Umbilical cord (tissue), 2 donors: ENCODE measurements at places on chromosomes 1 and 21. TPM values are rescaled to one million over a fixed set of nuclear protein-coding genes. Genes with fewer than 3 reads are reported as not detected.

SLC1A7 gene
- 2.4 TPM for total RNA-seq

FMOD gene
- total RNA-seq: 227 TPM

CFAP45 gene
- 13.2 TPM for total RNA-seq

CYYR1 gene
- 16.9 TPM for total RNA-seq

NR1I3 gene
- total RNA-seq: 0.48 TPM

CD1B gene
- 1.2 TPM for total RNA-seq

SLAMF8 gene
- total RNA-seq: 4.3 TPM

CRABP2 gene
- 46.7 TPM for total RNA-seq

CCDC24 gene
- total RNA-seq: 9.9 TPM

NBPF4 gene
- total RNA-seq: 0.96 TPM

SLC44A5 gene
- total RNA-seq: 5.3 TPM

TMEM183A gene
- total RNA-seq: 41.7 TPM

SH2D2A gene
- total RNA-seq: 0.48 TPM

HSF2BP gene
- total RNA-seq: 11.8 TPM

CASQ1 gene
- not detected for total RNA-seq

TBX15 gene
- 4.1 TPM for total RNA-seq

ASCL5 gene
- total RNA-seq: not detected

LIN28A gene
- total RNA-seq: 1.4 TPM

TSSK3 gene
- 1.9 TPM for total RNA-seq
